Stimulated activated naive CD8-positive, alpha-beta T cell treated with anti-CD3 and anti-CD28 coated beads, Interleukin-15, Interleukin-2, amounts not matched to agents 100 U/mL and 50 U/mL, for 24 hours (primary cell): ENCODE measurements at places on chromosomes 1 and 21.

GRCh38 chr21:46142582-46143473 lies 12.6 kb downstream of the FTCD start:
- peak; percentile 43 for DNase-seq

DNA sequence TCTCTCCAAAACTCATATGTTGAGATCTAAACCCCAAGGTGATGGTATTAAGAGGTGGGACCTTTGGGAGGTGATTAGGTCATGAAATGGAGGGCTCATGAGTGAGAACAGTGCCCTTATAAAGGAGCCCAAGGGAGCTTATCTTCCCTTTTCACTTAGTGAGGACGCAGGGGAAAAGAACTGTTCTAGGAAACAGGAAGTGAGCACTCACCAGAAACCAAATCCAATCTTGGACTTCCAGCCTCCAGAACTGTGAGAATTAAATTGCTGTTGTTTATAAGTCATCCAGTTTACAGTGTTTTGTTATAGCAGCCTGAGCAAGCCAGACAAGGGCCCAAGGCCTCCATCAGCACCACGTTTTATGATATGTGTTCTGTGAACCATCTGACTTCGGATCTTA lies 60.3 kb upstream of the LRRC8D start:
- DNase-seq, result no peak

- DNase-seq, result no peak
These were observed 63.5 kb downstream of the DISC1 start for GRCh38 chr1:231690059-231690458.

GRCh38 chr1:203408486-203409481 lies 57.9 kb upstream of the FMOD start:
- DNase-seq, result no peak

GRCh38 chr1:161133220-161133740 lies 813 bp upstream of the DEDD start:
- no peak for DNase-seq

- DNase-seq, result no peak
These were observed 195.5 kb downstream of the KCNH1 start for GRCh38 chr1:210938416-210938925.

DNA sequence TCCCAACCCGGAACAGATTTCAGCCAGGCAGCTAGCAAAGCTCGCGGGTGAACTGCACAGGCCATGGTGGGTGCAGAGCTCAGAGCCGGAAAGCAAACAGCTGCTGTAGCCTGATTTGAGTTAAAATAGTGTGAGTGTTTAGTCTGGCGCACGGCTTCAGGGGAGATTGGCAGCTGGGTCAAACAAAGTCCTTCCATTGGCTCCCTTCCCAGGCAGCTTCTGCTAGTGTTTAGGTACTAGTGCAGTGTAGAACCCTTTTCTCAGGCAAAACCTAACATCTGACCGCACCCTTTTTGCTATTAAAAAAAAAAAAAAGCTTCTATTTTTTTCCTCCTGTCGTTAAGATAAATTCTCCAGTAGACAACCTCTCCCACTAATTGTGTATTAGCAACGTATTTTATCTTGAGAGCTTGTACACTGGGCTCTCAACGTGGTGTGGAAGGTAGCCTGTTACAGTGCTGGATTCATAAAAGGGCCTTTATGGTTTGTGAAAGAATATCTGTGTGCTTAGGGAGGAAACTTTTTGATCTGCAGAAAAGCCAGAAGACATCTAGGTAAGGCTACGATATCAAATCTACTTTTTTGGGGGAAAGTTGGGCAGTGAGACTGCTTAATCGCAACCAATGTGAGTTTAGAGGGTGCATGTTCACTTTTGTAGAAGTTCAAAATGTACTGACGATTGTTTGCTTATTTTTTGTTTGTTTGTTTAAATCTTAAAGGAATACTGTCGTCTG lies 689.6 kb downstream of the USP25 start:
- no peak for DNase-seq

DNA sequence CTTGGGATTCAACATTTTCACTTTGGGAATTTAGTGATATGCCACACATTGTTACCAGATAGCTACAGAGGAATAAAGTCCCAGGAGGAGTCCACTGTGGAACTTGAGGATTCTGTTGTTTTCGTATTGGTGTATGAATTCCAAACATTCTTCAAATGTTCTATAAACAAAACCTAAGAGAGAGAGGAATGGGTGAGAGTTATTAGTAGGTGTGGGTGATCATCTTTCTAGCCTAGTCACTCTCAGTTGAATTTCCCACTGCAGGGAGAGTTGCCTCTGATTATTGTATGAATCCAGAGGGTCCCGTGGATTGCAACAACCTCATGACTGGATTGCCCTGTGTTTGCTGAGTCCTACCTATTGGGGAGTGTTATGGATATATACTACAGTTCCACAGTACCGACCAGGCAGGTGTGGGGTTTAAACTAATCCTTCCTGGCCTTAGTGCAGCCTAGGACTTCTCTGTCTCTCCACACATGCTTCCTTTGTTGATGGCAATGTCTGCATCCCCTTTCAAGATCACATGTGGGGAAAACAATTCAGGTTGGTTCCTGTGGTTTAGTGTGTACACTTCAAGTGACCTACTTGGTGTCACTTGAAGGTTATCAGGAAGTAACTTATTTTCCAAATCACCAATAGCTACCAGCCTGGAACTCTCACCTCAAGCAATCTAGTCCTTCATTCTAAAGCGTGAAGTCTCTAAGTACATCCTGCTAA lies 91.8 kb downstream of the ADCY10 start:
- no peak for DNase-seq

DNA sequence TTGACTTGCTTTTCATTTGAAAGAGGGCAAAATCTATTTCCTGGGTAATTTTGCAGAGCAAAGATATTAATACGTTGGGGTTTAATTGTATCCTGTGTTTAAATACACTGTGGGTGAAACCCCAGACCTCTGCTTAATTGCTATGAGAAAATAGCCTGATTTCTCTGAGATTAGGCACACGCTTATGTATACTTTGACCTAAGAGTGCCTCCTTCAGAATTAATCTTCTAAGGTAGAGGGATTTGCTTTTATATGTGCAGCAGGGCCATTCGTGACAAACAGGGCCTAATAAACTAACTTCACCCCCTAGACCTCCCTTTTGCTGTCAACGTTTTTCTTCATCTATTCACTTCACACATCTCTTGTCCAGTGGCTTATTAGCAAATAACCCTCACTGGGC lies 216.9 kb upstream of the ADGRL2 start:
- no peak for DNase-seq

DNA sequence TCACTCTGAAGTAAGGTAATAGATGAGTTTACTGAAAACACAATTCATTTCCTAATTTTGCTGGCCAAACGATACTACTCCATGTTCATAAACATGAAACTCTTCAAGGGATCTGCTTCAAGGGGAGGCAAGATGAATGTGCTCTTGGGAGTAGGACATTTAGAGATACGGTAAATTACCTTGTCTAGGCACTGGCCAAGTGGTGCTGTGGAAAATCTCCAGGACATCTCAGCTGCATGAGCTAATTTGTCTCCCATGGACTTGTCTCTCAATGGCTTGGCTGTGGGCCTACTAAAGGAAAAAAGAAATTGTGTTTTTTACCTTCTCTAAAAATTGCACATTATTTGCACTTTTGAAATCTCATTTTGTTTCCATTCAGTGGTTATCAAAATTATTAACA lies 780.6 kb downstream of the LTN1 start:
- DNase-seq, result no peak

DNA sequence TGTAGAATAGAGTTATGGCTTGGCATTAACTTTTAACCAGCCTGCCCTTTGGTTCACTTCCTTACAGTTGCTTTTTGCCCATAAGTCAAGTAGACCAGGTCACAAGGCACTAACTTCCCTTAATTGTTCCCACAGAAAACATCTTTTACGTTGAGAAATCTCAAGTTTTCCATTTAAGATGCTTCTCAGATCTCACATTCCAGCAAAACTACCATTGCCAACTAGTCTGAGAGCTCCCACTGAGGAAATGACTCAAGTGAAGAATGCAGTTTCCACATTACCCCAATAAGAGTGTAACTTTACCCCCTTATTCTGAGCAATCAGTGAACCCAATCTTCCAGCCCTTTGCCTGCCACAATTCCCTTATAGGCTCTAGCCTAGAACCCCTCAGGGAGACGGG lies 502.2 kb upstream of the OLFM3 start:
- no peak for DNase-seq

DNA sequence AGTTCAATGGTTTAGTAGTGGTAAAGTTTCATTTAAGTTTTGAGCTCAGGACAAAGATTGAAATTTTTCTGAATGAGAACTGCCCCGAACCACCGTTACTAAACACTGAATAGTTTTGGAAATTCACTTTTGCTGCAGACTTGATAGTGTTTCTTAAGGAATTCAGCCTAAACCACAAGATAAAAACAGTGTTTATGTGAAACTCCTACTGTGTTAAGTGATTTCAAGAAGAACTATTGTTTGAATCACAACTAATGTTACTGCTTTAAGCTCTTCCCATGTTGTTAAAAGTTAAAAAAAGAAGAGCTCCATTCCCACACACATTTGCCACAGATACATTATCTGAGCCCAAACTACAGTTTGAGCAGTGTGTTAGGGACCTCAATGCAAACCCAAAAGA lies 159.2 kb downstream of the DYRK1A start:
- DNase-seq, result no peak

- DNase-seq, result no peak
These were observed 46.4 kb downstream of the ZNF281 start for GRCh38 chr1:200363264-200363933.

GRCh38 chr1:168202941-168203654 lies 22.7 kb upstream of the SFT2D2 start:
- no peak for DNase-seq

GRCh38 chr1:70820396-70820795 lies 227.2 kb downstream of the PTGER3 start:
- DNase-seq, result no peak

DNA sequence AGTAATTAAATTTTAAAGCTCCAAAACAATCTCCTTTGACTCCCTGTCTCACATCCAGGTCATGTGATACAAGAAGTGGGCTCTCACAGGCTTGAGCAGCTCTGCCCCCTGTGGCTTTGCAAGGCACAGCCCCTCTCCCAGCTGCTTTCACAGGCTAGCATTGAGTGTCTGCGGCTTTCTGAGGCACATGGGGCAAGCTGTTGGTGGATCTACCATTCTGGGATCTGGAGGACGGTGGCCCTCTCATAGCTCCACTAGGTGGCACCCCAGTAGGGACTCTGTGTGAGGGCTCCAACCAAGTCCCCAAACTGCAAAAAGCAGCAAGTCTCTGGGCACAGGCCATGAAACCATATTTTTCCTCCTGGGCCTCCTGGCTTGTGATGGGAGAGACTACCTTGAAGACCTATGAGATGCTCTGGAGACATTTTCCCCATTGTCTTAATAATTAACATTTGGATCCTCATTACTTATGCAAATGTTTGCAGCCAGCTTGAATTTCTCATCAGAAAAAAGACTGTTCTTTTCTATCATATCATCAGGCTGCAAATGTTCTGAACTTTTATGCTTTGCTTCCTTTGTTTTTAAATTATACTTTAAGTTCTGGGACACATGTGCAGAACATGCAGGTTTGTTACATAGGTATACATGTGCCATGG lies 554.1 kb upstream of the OLFM3 start:
- peak; percentile 5 for DNase-seq

- DNase-seq, result no peak
These were observed 4.4 kb upstream of the GBP4 start for GRCh38 chr1:89203166-89203565.

DNA sequence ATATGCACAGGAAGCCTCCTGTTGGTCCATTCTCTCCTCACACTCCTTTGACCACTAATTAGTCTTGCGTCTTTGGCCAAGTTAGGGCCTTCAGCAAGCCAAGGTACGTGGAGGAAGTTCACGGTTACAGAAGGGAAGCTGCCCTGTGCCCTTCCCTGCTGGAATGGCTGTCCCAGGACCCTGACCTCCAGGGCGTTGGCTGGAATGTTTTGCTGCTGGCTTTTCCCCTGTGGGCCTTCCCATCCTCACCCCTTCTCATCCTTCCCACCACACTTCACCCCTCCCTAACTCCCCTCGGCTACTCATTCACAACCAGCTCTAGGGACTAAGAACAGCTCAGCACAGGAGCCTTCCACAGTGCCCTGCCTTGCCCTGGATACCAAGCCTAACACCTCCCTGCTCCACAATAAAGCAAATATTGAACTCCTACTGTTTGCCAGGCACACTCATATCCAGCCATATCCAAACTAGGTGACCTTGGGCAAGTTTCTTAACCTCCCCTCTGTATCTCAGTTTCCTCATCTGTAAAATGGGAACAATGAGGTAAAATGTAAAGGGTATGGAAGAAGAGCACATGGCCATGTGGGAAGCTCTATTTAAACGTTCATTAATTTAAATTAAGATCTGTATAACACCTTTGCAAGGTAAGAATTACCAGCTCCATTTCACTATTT lies 8.8 kb upstream of the CDCP2 start:
- no peak for DNase-seq

- DNase-seq, result no peak
These were observed 1.7 kb upstream of the TRIM67 start for GRCh38 chr1:231159963-231160761.

GRCh38 chr1:235938709-235939479 lies 72.2 kb upstream of the LYST start:
- no peak for DNase-seq

GRCh38 chr1:168145184-168146159 lies 8.7 kb upstream of the GPR161 start:
- peak; percentile 94 for DNase-seq

DNA sequence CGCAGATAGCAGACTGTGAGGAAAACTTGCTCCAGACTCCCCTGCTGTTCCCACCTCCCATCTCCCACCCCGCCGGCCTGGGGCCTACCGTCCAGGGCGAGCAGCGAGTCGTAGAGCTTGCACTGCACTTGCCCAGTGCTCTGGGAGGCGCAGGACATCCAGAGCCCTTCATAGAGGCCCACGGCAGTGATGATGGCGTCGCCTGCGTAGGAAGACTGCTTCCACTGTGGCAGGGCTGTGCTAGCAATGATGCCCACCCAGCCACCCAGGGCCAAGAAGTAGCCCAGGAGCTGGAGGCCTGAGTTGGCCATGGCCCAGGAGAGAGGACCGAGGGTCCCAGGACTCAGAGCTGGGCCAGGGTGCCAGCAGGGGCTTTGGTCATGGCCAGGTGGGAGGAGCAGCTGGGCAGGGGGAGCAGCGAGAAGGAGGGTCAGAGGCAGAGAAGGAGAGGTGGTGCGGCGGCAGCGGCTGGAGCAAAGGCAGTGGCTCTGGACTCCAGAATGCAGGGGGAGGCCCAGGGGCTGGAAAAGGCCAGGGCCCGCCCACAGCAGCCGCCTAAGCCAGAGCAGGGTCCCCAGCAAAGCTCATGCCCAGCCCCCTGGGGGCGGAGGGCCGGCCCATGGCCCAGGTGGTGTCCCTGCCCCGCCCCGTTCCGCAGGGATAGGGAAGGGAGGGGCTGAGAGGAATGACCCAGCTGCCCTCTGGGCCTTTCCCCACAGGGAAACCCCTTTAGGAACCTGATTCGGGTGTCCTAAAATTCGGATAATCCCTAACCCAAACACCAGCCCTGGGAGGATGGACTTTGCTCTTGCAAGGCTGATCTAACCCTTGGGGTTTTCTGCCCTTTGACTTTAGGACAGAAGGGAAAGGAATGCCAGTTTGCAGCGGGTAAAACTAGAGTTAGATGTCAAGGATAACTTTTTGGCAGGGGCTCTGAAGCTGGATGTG lies at the start of gene CLDN19:
TSS of gene CLDN19 (minus strand) at position 484 of the 948 bp plus-strand sequence. CDS start at position 311, 173 bp downstream.
- DNase-seq, result no peak

GRCh38 chr1:167628741-167629515 lies 1.1 kb upstream of the RCSD1 start:
- peak; percentile 38 for DNase-seq
